Heart left ventricle (tissue), 16 donors: ENCODE measurements at places on chromosomes 4 and X.

DNA sequence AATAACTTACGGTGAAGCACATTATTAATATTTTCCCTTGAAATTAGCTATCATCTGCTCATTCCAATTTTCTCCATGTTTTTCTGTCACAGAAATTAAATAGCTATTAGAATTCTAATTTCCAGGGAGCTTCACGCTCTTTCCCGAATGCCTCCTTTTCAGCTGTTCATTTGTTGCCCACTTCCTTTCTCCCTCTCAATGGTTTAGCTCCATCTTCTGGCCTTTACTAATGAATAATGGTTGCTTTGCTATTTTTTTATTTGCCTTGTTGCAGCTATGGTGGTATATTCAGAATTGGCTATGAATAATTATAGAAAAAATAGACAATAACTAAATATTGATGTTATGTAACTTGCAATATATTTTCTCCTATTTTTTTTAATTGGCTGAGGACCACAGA is 70.5 kb downstream of the GRIA2 start:
- no peak for DNase-seq

- no peak for DNase-seq
These were observed 231.2 kb upstream of the CPEB2 start for GRCh38 chr4:14771094-14771493.

- DNase-seq = peak; percentile 15
These were observed 136.2 kb downstream of the CPZ start for GRCh38 chr4:8728536-8729407.

- DNase-seq = no peak
These were observed 170.4 kb downstream of the PCDH18 start for GRCh38 chr4:137361756-137362470.

GRCh38 chr4:7347981-7348380 is 86.7 kb downstream of the PSAPL1 start:
- DNase-seq = no peak

DNA sequence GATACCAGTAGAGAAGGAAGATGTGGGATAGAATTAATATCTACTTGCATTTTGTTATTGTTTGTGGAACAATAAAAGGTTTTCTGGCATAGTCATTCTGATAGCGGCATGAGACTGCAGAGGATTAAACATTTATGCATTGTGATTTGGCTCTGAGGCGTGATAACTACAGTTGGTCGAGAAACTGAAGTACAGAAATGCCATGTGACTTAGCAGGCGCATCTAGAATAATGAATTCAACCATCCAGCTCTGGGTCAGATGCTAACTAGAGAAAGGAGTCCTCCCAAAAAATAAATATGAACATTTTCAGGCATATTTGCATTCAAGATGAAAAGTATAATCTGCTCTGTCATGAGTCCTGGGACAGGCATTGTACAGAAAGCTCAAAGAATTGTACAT is 62.8 kb downstream of the CCSER1 start:
- DNase-seq = no peak

- no peak for DNase-seq
These were observed 940.3 kb upstream of the LCORL start for GRCh38 chr4:18961879-18962278.

- DNase-seq = no peak
These were observed 22.4 kb downstream of the FAT1 start for GRCh38 chr4:186701273-186701672.

- no peak for DNase-seq
These were observed 29.3 kb upstream of the RXFP1 start for GRCh38 chr4:158492391-158492790.

DNA sequence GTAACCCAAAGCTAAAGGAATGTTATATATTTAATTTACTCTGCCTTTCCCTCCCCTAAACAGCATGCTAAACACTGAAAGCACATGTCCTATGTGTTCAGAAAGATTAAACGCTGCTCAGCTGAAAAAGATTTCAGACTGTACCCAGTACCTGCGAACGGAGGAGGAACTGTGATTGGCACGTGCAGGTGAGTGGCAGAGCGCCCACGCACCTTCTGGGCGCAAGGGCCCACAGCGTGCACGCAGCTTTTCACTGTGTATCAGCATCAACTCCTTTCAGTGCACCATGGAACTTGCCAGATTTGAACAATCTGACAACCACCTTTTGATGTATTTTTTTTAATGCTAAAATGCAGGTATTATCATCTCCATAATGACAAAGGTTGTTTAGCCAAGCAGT is 87.7 kb downstream of the RFC1 start:
- DNase-seq = no peak

- no peak for DNase-seq
These were observed 38.0 kb upstream of the PDK3 start for GRCh38 chrX:24426921-24427746.

DNA sequence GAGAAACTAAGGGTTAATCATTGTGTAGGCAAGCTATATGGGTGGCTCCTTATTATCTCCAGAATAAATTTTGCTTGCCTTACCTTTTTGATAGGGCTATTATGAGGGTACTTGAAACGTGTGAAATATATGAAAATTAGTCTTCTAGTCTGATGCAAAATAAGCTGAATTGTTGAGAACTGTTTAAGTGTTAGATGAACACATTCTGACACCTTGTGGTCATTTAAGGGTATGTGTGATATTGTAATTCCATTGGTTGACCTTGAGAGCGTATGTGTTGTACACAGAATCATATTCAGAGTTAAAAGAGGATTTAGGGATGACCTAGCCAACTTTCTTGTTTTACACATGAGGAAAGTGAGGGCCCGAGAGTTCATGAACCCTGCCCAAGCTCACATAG is 44.6 kb upstream of the LINC00632 start:
- DNase-seq = no peak

DNA sequence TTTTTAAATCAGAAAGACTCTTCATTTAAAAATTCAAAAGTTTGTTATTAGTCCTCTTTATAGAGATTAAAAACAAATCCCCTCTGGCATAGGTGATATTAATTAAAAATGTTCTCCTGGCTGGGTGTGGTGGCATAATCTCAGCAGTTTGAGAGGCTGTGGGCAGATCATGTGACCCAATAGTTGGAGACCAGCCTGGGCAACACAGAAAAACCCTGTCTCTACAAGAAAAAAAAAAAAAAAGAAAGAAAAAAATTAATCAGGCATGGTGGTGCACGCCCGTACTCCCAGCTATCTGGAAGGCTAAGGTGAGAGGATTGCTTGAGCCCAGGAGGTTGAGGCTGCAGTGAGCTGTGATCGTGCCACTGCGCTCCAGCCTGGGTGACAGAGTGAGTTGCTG is 38.9 kb downstream of the RASGEF1B start:
- no peak for DNase-seq

DNA sequence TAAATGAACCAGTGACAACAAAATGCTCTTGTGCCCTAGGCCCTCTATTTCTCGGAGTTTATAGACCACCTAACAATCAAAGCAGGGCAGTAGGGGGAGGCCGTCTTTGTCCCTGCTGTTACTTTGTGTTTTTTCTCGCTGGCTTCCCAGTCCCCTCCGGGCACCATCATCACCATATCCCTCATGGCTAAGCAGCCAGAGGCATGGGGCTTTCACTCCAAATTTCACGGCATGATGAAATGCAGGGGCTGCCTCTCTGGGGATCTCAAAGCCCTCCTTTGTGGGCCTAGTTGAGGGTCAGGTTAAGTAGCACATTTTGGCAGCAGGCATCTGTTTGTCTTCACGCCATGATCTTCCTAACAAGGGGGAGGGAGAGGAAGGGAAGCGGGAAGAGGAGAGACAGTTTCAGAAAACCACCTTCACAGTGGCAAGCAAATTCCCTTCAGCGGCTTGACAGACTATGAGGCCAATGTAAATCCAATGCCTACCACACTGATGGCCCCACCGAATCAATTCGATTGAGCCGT is 91.9 kb downstream of the ANOS1 start:
- no peak for DNase-seq

DNA sequence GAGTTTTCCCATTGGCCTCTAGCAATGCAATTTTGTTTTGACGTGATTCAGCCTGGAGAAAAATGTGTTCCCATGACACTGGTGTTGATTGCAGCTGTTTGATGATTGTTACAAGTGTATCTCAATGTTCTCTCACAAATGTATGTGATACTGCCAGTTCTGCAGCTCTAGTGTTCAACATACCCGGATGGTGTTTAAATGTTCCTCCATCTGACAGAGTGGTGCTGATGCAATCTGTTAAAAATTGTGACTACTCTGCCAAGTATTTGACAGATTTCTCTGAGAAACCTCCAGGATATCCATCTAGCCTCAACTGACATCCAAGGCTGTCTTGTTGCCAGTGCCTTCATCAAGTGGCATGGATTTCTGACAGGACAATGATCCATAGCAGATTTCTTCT is 657.2 kb upstream of the DIAPH2 start:
- no peak for DNase-seq

DNA sequence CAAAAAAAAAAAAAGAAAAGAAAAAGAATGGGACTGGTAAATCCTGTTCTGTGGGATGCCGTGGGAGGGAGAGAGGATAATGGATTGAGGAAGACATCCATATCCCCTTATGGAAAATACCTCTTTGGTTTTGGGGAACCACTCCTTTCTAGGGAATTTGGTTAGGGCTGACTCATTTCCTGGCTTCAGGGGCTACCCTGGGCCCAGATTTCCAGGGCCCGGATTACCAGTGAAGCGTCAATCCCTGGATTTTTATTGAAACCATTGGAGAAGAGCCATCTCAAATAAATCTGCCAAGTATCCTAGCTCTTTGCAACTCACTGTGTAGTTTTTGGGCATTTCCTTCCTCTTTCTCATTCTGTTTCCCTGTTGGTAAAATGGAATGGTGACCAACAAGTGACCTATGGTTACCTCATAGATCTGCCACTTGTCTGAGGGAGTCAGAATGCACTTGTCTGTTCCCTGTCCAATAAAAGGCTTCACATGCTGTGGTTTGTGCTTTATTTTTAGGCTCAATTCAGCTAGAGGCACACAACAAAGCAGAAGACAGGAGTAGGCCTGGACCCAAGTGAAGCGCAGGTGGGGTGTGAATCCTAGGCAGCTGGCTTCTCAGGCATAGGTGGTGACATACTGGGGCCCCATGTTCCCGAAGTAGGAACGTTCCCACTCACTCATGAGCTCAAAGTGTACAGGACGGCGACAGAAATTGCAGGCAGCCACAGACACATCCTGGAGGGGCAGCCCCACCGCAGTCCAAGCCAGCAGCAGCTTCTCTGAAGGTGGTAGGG is 8.6 kb downstream of the APEX2 start:
- no peak for DNase-seq

- DNase-seq = no peak
These were observed 69.7 kb upstream of the PGRMC2 start for GRCh38 chr4:128357286-128357685.

DNA sequence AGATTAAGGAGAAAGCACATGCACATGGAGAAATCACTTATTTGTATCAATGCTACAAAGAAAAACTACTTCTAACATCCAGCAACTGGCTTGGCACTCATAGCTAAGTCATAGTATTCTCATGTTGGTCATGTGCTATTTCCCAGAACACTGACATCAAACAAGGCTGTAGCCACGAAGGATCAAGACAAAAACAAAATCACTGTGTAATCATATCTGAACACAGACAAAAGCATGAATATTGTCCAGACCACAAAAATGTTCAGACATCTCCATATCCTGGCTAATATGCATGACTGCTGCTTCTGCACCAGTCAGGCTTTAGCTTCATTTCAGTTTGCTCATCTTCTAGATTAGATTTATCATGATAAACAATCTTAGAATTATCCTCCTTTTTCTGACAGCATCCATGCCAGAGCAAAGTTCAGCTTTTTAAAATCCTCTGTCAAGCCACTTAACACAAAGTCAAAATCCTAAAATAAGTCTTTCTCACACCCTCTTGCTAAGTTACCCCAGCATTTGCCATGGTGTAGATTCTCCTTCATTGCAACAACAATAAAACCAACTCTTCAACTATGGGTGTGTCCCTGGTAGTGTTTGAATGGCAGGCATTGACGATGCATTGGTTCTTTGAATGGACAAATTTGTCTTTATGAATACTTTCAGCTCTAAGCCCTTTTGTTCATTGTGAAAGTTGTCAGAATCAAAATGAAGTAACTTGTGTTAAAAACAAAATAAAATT is 39.1 kb upstream of the NPFFR2 start:
- no peak for DNase-seq

DNA sequence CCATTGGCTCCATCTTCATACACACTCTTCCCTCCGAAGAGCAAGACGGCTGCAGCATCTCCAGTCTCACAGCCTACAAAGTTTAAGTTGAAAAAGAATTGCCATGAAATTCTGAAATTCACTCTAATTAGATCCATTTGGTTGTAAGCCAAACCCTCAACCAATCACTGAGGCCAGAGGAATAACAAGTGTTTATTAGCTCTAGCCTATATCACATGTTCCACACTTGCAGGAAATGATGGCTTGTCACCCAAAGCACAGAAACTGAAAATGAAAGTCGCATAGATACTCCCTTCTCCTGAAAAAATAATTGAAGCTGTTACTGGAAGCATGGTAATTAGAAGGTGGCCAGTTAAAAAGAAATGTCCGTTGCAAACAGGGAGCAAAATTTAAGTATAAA is 1071.8 kb downstream of the CCSER1 start:
- no peak for DNase-seq

GRCh38 chr4:147984065-147984777 is 252.3 kb downstream of the ARHGAP10 start:
- DNase-seq = no peak

GRCh38 chr4:100926039-100926717 is 408.4 kb upstream of the EMCN start:
- DNase-seq = no peak

- DNase-seq = no peak
These were observed 167.5 kb upstream of the TET2 start for GRCh38 chr4:104979083-104979760.

GRCh38 chr4:150315175-150315574 is 236.9 kb downstream of the DCLK2 start:
- DNase-seq = no peak

DNA sequence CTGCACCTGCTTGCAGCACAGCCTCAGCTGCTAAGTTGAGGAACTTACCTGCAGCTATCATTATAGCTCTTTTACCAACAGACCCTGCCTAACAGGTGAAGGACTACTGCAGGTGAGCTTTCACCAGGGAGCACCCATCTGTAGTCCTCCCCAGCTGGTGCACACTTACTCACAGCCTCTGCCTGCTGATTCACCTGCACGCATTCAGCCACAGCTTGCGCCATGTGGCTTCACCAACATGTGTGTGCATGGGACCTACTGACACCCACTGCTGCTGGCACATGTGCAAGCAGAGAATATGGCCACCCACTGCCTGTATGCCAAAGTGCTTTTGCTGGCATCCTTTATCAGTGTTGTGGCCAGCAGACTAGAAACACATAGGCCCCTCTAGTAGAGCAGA is 146.7 kb upstream of the KLHL4 start:
- no peak for DNase-seq

GRCh38 chrX:54838583-54838982 is 31.0 kb downstream of the MAGED2 start:
- no peak for DNase-seq
